ENCODE measurements at places on chromosomes 16 and 17. TPM values are rescaled to one million over a fixed set of nuclear protein-coding genes. Genes with fewer than 3 reads are reported as not detected.

Gene SP2
- total RNA-seq: 17.4 TPM

Gene SGSM2
- 69.8 TPM for total RNA-seq

Gene ADAMTS18
- total RNA-seq: not detected

Gene CPHXL2
- not detected for total RNA-seq

Gene SDK2
- 12.9 TPM for total RNA-seq

Gene WNK4
- total RNA-seq: 0.37 TPM

Gene PYDC1
- total RNA-seq: not detected

All from mucosa of gallbladder (tissue), 1 donor.